ENCODE measurements at places on chromosomes 1 and 21.

- peak; percentile 36 for DNase-seq
These were observed 33.8 kb upstream of the MPZL1 start for GRCh38 chr1:167687919-167688519.

DNA sequence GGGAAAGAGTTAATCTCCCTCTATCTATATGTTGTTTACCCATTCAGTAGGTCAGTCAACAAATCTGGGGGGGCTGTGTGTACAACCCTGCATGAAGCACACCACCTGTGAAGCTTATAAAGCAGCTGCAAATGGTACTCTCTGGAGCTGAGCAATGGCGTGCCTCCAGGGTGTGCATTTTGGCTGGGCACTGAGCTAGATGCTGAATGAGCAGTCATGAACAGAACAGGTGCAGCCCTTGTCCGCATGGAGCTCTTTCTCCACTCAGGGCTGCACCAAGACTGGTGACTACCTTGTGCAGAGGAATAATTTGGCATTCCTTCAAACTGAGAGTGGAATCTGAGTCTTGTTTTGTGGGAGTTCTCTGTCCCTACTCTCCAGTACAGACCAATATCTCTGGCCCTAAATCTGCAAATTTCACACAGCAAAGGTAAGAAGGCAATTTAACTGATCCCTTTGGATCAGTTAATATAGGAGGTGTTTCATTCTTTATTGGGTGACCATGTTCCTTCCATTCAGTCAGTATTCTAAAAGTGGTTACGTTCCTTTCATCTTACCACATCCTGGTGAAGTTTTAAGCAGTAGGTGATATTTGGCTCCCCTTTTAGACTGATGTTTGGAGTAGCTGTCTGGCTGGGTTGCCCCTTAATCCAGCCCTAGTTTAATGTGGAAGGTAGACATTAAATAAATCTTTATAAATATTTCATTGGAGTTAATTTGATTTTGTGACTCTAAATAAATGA lies 76.0 kb downstream of the GPR88 start:
- DNase-seq, result no peak

GRCh38 chr21:22438428-22439086 lies 1440.3 kb downstream of the NCAM2 start:
- no peak for DNase-seq

- DNase-seq, result no peak
These were observed 184.9 kb downstream of the URB2 start for GRCh38 chr1:229810961-229811360.

DNA sequence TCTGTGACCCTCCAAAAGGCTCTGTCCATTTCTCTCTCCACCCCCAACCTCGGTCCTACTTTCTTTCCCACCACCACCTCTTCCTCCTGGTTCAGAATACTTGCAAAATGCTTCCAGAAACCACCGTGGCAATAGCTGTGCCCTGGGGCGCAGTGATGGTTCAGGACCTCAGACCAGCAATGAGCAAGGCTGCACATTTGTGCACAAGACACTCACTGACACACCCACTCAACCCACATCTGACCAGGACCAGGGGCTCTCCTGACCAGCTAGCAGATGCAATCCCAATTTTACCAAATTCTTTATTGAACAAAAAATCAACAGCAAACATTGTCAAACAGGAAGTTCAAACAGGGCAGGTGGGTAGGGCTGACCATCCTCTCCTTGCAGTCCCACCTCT lies 25.7 kb downstream of the SPOCD1 start:
- DNase-seq, result no peak

DNA sequence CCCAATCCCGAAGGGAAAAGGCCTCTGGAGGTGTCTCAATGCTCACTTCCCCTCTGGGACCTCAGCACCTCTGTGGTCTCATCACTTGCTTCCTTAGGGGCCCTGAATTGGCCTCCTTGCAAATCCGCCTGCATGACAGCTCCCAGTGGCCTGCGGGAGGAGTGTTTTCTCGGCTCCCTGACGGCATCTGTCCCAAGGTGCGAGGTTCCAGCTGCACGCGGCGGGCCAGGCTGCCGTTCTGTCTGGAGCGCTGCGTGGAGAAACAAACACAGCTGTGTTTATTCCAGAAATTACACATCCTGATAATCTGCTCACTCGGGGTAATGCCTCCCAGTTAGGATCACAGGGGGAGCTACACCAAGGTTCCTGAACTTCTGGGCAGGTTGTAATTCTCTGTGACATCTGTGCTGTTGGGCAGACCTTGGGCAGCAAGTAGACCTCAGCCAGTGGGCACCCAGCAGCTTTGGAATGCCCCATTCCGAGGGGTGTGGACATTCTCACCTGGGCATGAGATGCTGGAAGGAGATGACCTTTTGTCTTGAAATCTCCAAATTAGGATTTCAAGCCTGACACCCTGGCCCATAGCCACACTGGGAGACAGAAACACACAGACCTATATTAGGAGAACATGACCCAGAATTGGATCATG lies 18.2 kb downstream of the EPHB2 start:
- no peak for DNase-seq

DNA sequence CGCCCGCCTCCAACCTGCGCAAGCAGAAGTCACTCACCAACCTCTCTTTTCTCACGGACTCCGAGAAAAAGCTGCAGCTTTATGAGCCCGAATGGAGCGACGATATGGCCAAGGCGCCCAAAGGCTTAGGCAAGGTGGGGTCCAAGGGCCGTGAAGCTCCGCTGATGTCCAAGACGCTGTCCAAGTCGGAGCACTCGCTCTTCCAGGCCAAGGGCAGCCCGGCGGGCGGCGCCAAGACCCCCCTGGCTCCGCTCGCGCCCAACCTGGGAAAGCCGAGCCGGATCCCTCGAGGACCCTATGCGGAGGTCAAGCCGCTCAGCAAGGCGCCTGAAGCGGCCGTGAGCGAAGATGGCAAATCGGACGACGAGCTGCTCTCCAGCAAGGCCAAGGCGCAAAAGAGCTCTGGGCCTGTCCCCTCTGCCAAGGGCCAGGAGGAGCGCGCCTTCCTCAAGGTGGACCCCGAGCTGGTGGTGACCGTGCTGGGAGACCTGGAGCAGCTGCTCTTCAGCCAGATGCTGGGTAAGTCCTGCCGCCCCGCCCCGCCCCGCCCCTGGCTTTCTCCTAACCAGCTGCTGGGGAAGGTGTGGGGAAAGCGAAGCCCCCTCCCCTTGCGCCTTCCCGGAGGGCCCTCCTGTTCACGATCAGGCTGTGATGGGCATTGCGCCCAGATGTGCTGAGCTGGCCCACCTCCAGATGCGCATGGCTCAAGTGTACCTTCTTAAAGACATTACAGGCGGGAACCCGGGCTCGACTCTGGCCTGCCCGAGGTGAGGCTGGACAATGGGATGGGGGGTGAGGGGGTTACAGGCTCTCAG lies 110.2 kb downstream of the NAV1 start:
- DNase-seq, result peak; percentile 20

DNA sequence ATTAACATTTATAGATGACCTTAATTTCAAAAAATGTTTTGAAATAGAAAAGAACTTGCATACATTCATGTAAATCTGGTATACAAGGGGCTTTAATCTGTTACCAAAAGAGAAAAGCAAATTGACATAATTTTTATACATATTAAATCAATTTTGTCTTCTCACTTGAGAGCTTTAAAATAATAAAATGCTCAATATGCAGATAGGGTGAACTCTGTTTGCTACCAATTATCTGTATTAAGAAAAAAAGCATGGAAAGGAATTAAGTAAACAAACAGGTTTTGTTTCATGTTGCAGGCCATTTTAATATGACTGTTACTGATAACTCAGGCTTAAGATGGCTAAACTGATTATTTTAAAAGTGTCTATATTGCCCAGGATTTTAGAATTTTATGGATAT lies 6.0 kb upstream of the TSHB start:
- no peak for DNase-seq

DNA sequence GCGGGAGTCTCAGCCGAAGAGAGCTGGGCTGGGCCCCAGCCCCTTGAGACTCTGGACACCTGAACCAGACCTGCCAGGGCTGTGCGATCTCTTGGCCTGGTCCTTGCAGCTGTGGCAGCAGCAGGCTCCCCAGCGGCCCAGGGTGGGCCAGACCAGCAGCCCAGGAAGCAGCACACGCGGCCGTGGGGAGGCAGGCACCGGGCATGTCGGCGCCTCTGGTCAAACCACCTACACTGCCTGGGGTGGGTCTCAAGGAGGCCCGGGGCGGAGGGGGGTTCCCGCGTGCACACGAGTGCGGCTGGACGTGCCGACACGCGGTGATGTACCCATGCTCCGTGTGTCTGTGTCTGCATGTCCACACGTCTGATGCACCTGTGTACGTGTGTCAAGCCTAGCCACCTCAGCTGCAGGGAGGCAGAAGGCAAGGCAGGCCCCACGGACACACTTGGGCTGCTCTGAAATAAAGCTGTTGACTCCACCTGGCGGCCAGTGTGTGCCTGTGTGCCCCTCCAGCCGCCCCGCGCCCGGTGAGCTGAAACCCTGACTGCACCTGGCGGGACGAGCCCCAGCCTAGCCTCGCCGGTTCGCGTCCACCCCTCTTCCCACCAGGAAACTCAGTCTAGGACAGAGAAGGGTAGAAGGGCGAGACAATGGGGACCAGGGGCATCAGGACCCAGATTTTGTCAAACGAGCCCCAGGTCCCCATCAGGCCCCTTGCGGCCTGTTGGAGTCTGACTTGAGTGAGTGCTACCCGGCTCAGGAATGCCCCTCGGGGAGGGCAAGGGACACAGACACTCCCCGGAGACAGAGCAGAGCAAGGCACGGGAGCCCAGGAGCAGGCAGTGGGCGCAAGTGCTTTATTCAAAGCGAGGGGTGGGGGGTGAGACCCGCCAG lies 11.6 kb downstream of the SCNN1D start:
- DNase-seq, result peak; percentile 98

- no peak for DNase-seq
These were observed 12.4 kb upstream of the EVI5 start for GRCh38 chr1:92797297-92797696.

All from NCI-H510A (cell line).